ENCODE measurements at places on chromosomes 7 and 10.

DNA sequence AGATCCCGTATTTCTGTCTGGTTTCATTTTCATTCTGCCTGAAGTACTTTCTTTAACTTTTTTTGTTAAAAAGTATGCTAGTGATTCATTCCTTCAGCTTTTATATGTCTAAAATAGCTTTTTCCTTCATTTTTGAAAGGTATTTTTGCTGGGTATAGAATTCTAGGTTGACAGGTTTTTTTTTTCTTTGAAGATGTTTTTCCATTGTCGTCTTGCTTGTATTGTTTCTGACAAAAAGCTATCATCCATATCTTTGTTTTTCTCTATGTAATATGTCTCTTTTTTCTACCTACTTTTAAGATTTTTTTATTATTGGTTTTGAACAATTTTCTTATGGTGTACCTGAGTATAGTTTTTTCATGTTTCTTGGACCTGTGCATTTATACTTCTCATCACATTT, 8.2 kb downstream of the CUTC start:
- DNase-seq, result no peak

- DNase-seq, result no peak
Measured at GRCh38 chr10:128851726-128852125, 615.3 kb upstream of the MGMT start.

GRCh38 chr10:24287559-24288195, 78.7 kb downstream of the KIAA1217 start:
- no peak for DNase-seq

- no peak for DNase-seq
Measured at GRCh38 chr7:147804032-147804431, 786.5 kb upstream of the C7orf33 start.

GRCh38 chr10:74628136-74628535, 198.3 kb upstream of the KAT6B start:
- DNase-seq, result no peak

GRCh38 chr10:104120903-104121484, 977 bp upstream of the SFR1 start:
- peak; percentile 86 for DNase-seq

- no peak for DNase-seq
Measured at GRCh38 chr7:7897509-7897908, 71.1 kb upstream of the GLCCI1 start.

DNA sequence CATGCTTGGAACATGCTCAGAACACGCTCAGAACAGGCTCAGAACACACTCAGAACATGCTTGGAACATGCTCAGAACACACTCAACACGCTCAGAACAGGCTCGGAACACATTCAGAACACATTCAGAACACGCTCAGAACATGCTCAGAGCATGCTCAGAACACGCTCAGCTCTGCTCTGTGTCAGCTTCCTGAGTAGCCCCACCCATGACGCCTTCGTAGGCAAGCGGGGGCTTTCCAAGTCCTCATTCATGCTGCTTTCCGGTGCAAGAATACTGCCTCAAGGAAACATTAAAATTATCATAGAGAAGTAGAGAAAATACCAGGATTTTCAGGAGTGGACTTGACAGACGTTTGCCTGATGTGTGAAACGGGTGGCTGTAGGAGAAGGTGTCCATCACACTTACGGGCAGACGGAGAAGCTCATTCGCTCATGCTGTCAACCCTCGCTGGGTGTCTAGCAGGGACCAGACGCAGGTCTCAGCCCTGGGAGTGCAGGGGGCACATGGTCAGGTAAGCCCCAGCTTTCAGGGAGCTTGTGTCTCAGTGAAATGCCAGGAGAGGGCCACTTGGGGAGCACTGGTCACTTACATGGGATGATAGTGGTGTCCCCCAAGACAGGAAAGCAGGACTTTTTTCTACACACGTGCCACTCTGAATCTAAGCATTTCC, 24.7 kb downstream of the EN2 start:
- no peak for DNase-seq

GRCh38 chr7:15687546-15688278, 1.2 kb upstream of the MEOX2 start:
- no peak for DNase-seq

- no peak for DNase-seq
Measured at GRCh38 chr7:51024867-51025266, 242.2 kb upstream of the GRB10 start.

DNA sequence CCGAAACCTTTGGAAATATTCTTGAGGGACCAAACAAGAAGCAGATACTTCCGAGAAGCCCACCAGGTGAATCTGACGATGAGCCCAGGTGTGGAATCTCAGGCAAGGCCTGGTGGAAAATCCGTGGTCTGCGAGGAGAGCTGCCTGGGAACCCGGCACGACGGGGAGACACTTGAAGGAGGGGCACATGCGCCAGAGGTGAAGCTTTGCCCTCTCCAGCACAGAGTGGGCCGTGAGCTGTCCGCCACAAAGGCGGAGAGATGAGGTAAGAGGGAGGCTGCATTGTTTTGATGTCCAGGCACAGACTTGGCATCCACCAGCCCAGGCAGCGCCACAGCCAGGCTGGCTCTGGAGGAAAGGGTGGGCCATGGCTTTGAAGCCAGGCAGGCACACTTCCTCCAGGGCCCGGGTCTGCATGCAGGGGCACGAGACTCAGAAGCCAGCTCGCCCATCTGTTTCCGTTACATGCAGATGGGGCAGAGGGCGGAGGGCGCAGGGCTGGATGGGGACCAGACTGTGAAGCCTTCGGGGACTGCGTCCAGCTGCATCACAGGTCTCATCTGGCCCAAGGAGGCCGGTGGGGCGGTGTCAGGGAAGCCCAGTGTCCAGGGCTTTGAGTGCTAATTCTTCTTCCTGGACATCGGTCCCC, 45.4 kb downstream of the CALML3 start:
- no peak for DNase-seq

DNA sequence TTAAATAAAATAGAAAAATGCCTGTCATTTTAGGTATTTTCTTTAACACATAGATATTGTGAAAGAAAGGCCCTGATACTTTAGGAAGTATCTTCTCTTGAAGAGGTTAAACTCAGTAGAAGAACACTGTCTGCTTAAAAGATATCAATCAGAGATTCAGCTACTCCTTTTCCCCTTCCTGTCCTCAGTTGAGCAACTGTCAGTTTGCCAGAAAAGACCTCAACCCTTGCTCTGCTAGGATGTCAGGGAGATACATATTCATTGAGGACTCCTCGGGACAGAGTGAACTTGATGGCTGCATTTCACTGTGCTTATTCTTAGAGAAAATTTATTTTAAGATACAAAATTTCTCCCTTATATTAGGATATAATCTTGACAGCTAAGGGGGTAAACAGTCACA, 173.6 kb upstream of the CACNA2D1 start:
- no peak for DNase-seq

DNA sequence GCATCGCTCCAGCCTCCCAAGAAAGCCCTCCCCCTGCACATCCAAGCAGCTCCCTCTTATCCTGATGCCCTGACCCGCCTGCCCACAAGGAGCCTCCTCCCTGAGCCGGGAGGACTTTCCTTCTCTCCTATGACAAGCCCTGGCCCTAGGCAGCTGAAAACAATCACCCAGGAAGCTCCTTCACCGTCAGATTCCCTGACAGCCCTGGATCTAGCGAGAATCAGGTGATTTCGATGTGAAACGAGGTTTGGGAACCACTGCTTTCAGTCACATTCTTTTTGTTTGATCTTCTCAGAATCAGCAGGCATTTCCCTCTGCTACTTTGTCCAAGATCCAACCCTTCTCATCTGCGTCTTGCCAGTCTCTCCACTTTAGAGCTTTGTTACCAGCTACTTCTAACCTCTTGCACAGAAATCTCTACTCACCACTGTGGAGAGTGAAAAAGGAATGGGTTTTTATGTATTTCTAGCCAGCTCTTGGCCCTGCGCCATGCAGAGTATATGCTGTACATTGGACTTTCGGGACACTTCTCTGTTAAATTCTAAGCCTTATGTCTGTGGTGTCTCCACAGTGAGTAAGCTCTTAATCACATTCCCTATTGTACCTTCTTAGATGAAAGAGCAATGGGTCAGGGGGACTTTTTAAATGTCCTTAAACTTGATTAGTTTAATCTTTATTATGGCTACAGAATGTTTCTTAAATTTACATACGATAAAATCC, 253.2 kb upstream of the C7orf33 start:
- no peak for DNase-seq

DNA sequence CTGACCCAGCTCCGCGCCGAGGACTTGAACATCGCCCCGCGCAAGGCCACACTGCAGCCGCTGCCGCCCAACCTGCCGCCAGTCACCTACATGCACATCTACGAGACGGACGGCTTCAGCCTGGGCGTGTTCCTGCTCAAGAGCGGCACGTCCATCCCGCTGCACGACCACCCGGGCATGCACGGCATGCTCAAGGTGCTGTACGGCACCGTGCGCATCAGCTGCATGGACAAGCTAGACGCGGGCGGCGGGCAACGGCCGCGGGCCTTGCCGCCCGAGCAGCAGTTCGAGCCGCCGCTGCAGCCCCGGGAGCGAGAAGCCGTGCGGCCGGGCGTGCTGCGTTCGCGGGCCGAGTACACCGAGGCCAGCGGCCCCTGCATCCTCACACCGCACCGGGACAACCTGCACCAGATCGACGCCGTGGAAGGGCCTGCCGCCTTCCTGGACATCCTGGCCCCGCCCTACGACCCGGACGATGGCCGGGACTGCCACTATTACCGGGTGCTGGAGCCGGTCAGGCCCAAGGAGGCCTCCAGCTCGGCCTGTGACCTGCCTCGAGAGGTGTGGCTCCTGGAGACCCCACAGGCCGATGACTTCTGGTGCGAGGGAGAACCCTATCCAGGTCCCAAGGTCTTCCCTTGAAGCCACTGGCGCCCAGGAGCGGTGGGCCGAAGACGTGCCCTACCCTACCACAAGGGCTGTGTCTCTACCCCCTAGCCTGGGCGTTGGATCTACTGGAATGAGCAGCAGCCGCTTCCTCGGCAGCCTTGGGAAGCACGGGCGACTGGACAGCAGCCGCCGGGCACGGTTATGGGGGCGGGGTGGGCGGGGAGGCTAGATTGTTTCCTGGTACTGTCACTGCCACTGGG, 945 bp downstream of the ADO start:
- no peak for DNase-seq

- DNase-seq, result no peak
Measured at GRCh38 chr10:94149702-94150101, 156.0 kb downstream of the PLCE1 start.

DNA sequence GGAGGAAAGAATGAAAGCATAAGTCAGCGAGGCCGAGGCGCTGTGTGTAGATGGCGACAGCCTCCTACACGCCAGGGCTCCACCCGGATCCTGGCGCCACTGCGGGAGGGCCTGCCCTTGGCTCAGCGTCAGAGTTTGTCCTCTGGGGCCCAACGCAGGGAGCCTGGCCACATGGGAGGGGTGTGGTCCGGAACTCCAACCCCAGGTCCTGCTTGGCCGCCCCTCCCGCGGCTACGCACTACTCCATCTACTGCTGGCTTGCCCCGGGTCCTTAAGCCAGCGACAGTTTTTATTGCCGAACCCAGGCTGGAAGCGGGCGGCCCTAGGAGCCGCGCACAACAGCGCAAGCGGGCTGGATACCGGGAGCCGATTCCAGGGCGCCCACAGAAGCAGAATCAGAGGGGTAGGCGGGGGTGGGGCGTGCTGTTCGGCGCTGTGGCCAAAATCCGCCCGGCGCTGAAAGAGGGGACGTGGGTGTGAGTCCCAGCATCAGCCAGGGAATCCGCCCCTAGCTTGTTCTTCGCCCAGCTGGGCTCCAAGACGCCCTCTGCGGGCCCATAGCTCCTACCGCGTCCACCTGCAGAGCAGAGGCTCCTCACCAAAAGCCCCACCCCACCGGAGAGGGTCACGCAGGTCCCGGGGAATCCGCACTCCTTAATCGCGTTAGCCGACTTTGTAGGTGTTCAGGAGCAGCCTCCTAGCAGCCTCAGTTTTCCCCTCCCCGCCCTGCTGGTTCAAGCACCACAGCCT, 4.5 kb downstream of the KAZALD1 start:
- no peak for DNase-seq

- DNase-seq, result no peak
Measured at GRCh38 chr7:137658190-137658900, 188.4 kb downstream of the DGKI start.

- DNase-seq, result no peak
Measured at GRCh38 chr7:142897691-142898090, 12.1 kb upstream of the TRPV6 start.

- DNase-seq, result no peak
Measured at GRCh38 chr10:26932576-26932975, 71.8 kb upstream of the ABI1 start.

GRCh38 chr10:117555863-117556262, 13.3 kb downstream of the EMX2 start:
- DNase-seq, result no peak

DNA sequence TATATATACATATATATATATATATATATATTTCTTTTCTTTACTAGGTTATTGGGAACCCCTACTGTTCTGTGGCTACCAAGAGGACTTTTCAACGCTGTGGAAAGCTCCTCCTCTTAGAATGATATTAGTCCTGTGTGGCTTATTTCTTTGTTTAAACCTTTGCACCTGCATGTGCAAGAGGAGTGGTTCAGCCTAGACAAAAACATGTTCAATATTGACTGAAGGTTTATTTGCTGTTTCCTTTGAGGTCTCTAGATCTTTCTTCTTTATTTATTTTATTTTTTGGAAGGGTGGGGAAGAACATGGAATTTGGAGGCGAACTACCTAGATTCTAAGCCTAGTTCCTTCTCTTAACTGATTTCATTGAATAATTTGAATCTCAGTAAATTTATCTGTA, 118.1 kb downstream of the GNAT3 start:
- no peak for DNase-seq

- DNase-seq, result no peak
Measured at GRCh38 chr7:135755351-135755753, 6.7 kb upstream of the FAM180A start.

- DNase-seq, result no peak
Measured at GRCh38 chr7:140972876-140973829, 41.6 kb downstream of the MRPS33 start.

DNA sequence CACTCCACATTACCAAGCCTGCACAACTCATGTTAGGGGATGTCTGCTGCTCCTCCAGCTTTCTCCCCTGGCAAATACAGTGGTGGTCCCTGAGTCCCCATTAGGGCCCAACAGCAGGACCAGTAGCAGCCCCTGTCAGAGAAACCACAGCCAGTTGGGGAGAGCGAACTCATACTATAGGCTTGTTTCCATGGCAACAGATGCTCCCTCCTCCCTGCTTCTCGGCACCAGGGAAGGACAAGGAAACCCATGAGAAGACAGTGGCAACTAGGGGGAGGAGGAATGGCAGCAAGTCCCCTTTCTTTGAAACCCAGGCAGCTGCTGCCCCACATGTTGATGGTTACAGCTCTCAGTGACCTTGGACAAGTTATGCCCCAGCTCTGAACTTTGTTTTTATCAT, 326.4 kb downstream of the KCNMA1 start:
- DNase-seq, result no peak

- no peak for DNase-seq
Measured at GRCh38 chr7:151660141-151660540, 140.4 kb upstream of the RHEB start.
